Effector CD8-positive, alpha-beta T cell (primary cell): ENCODE measurements at places on chromosomes 12 and 14.
A peak's percentile ranks its signal among the peaks of the same experiment; 100 is the strongest.

GRCh38 chr14:94203473-94204210 is 29.5 kb downstream of the PPP4R4 start:
- DNase-seq: no peak

- DNase-seq: no peak
Observed at GRCh38 chr12:110930348-110931314, 10.3 kb upstream of the MYL2 start.

GRCh38 chr12:48030173-48030650 is 25.9 kb upstream of the COL2A1 start:
- DNase-seq: no peak

- DNase-seq: no peak
Observed at GRCh38 chr14:89427426-89428172, 10.6 kb upstream of the FOXN3 start.

DNA sequence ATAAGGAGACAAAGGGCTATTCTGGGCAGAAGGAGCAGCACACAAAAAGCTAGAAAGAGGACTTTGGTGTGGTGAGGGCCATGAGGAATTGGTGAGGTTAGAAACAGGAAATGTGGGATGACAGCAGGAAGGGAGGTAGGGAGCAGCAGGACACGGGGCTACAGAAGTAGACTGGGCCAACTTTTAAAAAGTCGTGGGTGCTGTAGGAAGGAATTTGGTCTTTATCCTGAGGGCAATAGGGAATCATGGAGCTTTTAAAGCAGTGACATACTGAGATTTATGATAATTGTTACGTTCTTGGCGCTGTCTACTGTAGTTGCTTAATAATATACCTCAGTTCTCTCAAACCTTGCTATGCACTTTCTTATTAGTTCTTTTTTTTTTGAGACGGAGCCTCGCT is 8.2 kb upstream of the CHURC1 start:
- no peak for DNase-seq

- DNase-seq: no peak
Observed at GRCh38 chr14:39673270-39673711, 241.1 kb upstream of the FBXO33 start.

DNA sequence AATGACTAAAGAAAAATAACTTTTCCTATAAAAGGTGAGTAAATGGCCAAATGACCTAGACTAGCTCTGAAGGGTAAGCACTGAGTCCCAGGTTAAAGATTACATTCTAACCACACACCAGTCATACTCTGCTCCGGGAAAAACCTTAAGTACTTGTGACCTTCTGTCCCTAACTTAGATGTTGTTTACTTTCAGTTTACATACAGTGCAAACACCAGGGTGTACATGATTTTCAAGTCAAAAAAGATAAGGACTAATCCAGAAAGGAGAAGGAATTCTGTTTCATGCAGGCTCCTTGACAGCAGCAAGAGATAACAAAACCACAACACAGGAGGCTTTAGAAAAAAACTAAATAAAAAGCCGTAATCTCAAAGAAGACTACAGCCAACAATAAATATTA is 174.2 kb downstream of the PPM1H start:
- no peak for DNase-seq

DNA sequence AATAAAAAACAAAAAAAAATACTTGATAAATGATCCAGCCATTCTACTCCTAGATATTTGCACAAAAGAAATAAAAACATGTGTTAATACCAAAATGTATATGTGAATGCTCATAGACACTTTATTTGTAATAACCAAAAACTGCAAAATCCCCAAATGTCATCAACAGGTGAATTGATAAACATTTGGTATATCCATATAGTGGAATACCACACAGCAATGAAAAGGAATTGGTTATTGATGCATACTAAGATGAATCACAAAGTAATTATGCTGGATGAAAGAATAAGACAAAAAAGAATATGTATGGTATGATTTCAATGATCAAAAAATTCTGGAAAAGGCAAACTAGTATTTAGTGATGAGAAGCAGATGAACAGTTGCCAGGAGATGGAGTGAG is 124.7 kb upstream of the VASH1 start:
- no peak for DNase-seq

DNA sequence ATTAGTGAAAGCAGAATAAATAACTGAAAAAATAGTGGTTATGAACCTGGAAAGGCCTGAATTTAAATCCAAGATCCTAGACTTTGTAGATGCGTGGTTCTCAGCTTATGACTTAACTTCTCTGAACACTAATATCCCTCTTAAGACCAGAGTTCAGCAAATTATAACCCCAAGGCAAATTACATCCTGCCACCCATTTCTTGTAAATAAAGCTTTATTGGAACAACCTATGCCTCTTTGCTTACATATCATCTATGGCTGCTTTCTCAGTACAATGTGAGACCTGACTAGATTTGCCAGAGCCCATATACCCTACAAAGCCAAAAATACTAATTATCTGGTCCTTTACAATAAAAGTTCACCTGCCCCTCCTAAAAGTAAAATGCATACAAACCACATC is 199.1 kb downstream of the MED13L start:
- no peak for DNase-seq

- peak; percentile 52 for DNase-seq
Observed at GRCh38 chr12:93571365-93571924, 1.0 kb upstream of the SOCS2 start.

DNA sequence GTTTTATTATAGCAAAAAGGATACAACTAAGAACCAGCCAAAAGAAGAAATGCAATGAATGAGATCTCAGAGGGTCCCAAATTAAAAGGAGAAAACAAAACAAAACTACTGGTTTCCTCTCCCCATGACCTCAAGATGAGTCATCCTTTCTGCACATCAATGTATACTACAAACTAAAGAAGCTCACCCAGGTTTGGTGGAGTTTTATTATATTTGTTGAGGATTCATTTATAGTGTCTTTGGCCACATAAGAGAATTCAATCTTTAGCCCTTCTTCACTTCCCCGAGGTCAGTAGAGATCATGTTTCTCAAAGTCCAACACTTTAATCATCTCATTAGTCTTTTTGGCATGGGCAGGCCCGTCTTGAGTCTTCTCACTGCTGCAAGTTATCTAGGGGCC is 210.6 kb downstream of the SLC6A15 start:
- DNase-seq: no peak

GRCh38 chr12:9951026-9951675 is 19.0 kb upstream of the CLEC2A start:
- no peak for DNase-seq

- no peak for DNase-seq
Observed at GRCh38 chr12:69423037-69423905, 46.9 kb upstream of the FRS2 start.

GRCh38 chr14:75366963-75367362 is 60.9 kb upstream of the JDP2 start:
- DNase-seq: no peak

DNA sequence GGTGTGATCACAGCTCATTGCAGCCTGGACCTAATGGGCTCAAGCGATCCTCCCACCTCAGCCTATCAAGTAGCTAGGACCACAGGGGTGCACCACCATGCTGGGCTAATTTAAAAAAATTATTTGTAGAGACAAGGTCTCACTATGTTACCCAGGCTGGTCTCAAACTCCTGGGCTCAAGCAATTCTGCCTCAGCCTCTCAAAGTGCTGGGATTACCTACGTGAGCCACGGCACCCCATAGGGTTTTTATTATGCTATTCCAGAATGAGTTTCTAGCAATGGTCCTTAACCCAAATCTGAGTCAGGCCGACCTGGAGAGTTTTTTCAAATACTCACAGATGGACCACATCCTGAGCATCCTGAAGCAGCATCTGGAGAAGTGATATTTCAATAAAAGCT is 159.8 kb downstream of the CPNE8 start:
- no peak for DNase-seq

DNA sequence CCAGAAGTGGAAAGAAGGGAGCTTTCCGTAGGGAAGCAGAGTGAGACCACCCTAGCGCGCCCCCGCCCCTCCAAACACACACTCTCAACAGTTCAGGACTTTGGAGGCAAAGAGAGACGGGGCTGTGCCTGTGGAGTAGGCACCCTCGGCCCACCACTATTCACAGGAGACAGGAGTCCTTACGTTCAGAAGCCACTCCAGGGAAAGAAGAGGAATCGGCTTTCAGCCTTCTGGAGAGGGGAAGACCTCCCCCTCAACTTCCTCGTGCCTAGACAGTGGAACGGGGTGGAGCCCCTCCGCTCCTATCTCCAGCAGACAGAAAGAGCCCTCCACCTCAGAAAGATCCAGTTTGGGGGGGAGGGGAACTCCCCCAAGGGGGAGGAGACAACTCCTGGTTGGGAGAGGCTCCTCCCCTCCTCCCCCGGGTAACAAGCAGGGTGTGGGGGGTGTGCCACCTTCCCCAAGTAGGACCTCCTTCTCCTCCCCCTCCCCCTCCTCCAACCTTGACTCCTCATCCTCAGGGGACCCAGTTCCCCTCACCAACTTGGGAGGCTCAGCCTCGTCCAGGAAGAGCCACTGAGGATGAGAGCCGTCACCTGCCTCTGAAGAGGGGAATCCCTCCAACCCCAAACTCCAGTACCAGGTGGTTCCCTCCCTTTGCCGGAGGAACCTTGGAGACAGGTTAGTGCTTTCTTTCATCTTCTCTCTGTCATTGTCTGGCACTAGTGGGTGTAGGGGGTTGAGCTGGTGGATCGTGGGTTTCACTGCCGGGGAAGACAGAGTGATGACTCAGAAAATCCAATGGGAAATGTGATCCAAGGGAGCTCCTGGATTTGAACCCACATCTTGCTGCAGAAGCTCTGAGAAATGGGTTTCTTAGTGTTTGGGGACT is 883 bp downstream of the FOXJ2 start:
- DNase-seq: peak; percentile 58

DNA sequence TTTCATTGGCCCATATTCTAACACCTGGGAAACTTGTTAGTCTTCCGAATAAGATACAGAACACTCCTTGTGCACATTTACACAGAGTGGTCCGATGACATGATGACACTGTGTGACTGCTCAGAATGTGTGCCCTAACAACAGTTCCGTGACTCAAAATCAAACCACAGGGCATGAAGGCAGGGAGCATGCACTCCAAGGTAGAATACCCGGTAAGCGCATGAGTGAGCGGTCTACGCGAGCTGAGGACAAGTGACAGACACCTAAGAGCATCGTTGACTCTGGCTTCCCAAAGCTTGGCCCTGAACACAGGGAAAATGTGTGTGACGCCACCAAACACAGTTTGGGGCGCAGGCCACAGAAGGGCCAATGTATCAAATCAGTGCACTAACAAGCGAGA is 18.6 kb downstream of the CLIP1 start:
- DNase-seq: no peak

DNA sequence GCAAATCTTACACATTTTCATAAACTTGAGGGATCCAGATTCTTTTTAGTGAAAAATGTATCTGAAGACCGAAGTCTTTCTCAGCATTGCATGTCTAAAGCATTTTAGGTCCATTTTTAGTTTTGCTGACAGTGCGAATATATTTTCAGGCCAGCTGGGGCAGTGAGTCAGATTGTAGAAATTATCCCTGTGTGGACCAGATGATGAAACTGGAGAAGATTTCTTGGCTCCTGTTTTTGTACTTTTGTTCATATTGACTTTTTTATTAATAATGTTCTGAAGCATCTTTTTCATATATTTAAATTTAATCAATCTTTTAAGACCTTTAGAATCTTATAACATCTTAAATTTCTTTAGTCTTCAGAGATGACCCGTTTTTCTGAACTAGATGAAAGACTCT is 173.1 kb downstream of the FLRT2 start:
- DNase-seq: no peak
